ENCODE measurements at places on chromosomes 2 and 18. TPM values are rescaled to one million over a fixed set of nuclear protein-coding genes. Genes with fewer than 3 reads are reported as not detected.
A peak's percentile ranks its signal among the peaks of the same experiment; 100 is the strongest.

GALNT3 gene
- 20.5 TPM for total RNA-seq

FBLN7 gene
- total RNA-seq = 0.80 TPM

MROH2A gene
- 0.16 TPM for total RNA-seq

DHRS9 gene
- total RNA-seq = not detected

PROKR1 gene
- 4.4 TPM for total RNA-seq

SERPINB10 gene
- total RNA-seq = not detected

- H3K27me3 ChIP-seq = no peaks in the 10 kb centered on the region
- no peak overlapping the region for H3K4me3 ChIP-seq
- no peak overlapping the region for H3K27ac ChIP-seq
Measured at GRCh38 chr18:45324495-45325113, 290.7 kb upstream of the SLC14A2 start.

DNA sequence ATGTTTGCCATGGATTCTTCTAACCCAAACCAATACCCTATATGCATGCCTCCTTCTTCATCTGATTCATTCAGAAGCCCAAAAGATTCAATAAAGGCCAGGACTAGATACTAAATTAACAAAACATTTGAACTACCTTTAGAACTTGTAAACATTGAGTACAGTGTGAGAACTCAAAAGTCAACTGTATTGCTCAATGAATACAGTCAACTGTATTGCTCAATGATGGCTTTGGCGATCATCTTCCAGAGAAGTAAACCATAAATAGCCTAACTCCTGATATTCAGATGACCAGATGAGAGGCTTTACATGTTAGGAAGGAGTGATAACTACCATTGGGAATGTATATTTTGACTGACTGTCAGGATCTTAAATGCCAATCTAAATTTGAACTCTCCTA, 206.5 kb upstream of the ITGA4 start:
- no peak overlapping the region for H3K4me3 ChIP-seq
- no peaks in the 10 kb centered on the region for H3K4me1 ChIP-seq
- no peak for DNase-seq
- H3K27ac ChIP-seq = no peak overlapping the region

DNA sequence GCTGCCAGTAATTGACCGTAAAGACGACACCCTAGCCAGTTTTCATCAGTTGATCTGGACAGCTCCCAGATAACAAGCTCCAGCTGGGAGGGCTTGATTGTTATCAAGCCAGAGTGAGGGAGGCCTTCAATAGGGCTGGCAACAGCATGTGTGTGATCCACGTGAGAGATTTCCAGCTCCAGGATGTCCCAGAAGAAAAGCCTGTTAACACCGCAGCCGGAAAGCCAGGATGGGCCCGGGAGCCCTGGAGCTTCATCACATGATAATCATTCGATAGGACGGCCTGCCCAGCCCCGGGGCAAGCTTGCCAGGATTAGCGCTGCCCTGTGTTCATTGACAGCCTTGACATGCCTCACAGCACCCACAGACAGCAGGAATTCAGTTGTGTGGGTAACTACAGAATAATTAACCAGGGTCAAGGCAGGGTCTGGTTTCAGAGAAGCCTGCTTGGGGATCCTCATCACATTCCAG, 182.5 kb downstream of the C1D start:
- H3K27me3 ChIP-seq = no peaks in the 10 kb centered on the region
- H3K27ac ChIP-seq = no peak overlapping the region
- no peak overlapping the region for H3K4me3 ChIP-seq
- no peak for DNase-seq
- H3K36me3 ChIP-seq = no peaks in the 10 kb centered on the region

EDAR gene
- total RNA-seq = 0.05 TPM

DNA sequence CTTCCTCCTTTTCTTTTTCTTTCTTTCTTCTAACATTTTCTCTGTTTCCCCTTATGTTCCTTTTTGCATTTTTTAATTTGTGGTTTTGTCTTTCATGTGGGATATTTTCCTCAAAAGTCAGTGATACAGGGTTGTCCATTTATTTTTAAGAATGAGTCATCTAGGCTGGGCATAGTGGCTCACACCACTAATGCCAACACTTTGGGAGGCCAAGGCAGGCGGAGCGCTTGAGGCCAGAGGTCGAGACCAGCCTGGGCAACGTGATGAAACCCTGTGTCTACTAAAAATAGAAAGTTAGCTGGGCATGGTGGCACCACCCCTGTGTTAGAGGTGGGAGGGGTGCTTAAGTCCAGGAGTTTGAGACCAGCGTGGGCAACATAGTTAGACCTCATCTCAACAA, 35.8 kb downstream of the KATNAL2 start:
- 0 out of 2 replicates have a peak overlapping the region, but pooled peaks have one; percentile 18 for H3K27ac ChIP-seq
- H3K4me1 ChIP-seq = no peaks in the 10 kb centered on the region
- no peak overlapping the region for H3K4me3 ChIP-seq
- no peak for DNase-seq
- H3K36me3 ChIP-seq = no peaks in the 10 kb centered on the region
- no peaks in the 10 kb centered on the region for H3K27me3 ChIP-seq

DNA sequence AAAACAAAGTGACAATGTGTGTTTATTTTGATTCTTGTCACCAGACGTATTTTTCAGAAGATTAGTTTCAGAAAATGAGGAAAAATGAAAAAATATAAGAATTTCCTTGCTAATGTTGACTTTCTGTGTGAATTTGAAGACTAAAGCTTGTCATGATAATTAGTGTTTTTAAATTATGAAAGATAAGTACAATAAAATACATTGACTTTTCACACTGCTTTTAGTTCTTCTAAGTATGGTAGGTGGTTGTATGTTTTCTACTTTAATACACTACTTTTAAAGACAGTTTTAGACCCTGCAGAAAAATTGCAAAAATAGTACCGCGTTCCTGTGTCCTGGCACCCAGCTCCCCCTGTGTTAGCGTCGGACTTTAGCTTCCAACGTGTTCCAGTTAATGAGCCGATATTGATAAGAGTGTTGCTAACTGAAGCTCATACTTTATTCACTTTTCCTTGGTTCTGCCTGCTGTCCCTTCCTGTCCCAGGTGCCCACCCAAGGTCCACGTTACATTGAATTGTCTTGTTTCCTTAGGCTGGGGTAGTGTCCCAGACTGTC, 695 bp downstream of the RBFA start:
- H3K4me1 ChIP-seq = peaks cover 29% of the 10 kb centered on the region
- H3K4me3 ChIP-seq = peak overlapping the region; percentile 84

- no peak overlapping the region for H3K27ac ChIP-seq
- H3K4me1 ChIP-seq = no peaks in the 10 kb centered on the region
- H3K4me3 ChIP-seq = no peak overlapping the region
Measured at GRCh38 chr2:62939735-62940491, 110.7 kb upstream of the OTX1 start.

REG1B gene
- 2.3 TPM for total RNA-seq

DNA sequence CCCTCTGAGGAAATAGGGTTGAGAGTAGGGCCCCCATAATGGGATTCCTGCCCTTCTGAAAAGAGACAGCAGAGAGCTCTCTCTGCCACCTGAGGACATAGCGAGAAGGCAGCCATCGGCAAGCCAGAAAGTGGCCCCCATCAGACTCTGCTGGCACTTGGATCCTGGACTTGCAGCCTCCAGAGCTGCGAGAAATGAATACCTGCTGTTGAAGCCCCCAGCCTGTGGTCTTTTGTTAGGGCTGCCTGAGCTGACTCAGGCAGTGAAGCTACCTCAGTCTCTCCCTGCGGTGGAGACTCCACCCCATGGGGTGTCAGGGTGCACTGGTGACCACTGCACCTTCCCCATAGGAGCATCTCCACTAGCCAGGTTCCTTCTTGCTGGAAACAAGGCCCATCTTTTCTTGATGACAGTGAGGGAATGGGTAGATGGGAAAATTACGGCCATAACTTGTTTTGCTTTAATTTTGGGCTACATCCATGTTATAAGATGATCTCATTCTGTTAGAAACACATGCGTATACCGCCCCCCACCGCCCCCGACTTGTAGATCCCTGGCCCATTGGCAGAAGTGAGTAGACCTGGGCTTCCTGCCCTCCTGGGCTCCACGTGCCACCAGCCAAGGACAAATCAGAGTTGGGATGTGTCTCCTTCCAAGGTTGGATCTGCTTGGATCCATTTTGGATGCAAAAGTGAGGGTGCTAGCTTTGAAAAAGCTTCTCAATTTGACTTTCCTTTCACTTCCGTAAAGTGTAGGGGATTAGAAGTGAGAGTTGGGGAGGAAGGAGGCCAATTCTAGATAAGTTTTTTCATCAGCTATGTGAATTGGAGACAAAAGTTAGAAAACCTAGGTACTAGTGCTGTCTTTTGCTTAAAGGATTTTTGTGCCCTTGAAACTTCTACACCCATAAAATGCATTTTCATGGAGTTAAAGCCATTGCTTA, 42.9 kb downstream of the NCK2 start:
- no peaks in the 10 kb centered on the region for H3K27me3 ChIP-seq
- peaks cover 75% of the 10 kb centered on the region for H3K4me1 ChIP-seq
- no peak overlapping the region for H3K4me3 ChIP-seq
